ENCODE measurements at places on chromosomes 6 and 20.

DNA sequence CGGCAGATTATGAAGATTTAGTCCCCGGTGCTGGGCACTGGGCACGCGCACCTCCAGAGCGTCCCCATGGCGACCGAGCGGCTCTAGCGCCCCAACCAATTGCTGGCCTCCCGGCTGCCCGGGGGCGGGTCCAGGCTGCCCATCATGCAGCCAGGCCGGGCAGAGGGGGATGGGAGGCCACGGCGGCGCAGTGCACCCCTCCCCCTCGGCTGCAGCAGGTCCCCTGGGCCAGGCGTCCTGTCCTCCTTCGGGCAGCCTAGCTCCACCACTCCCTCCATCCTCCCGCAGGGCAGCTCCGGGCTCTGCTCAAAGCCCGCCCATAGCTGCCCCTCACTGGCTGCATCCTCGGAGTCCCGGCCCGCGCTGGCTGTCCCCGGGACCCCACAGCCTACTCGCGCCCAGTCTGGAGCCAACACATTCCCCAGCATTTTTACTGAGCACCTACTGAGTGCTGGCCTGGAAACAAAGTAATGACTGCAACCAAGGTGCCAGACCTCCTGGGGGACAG, 99.4 kb downstream of the ASXL1 start:
- DNase-seq, result no peak

DNA sequence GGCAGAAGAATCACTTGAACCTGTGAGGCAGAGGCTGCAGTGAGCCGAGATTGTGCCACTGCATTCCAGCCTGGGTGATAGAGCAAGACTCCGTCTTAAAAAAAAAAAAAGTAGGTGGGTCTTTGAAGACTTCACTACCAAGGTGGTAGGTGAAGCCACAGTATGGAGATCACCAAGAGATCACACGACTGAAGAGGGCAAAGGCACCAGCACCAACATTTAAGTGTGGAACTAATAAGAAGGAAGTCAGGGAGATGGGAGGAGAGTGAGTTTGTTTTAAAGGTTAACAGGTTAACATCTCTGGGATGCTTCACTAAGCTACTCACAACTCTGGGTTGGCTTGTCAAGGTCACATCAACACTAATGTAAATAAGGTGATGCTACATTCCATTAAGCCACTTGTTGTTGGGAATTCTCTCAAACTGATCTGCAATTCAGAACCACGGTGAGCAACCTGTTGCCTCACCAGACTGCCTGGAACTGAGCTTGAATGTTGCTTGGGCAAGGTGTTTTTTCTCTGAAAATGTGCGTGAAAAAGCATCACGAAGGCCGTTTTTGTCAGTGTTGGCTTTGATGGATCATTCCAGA, 48.7 kb downstream of the KCTD20 start:
- DNase-seq, result no peak

- no peak for DNase-seq
Observed at GRCh38 chr20:37365760-37366638, 20.1 kb downstream of the SRC start.

DNA sequence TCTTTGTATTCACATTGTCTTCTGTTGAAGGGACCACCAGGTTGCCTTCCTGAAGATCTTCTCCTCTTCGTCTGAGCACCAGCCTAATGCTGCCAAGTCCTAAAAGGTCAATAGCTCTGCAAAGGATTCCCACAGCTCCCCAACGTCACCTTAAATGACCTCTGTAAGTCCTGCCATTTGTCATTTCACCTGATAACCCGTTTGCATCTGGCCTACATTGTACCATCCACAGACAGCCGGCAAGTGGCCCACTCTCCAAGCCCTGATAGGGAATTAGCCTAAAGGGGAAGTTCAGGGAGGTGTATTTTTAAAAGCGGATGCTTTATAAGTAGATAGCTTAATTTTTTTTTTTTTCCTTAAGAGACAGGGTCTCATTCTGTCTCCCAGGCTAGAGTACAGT, 127.8 kb downstream of the ZMYND8 start:
- DNase-seq, result no peak

GRCh38 chr6:156848533-156848932, 71.4 kb downstream of the ARID1B start:
- DNase-seq, result no peak

- no peak for DNase-seq
Observed at GRCh38 chr20:22408521-22409402, 175.6 kb downstream of the FOXA2 start.

Data from activated naive CD4-positive, alpha-beta T cell (primary cell).